ENCODE measurements at places on chromosomes 11 and 22. TPM values are rescaled to one million over a fixed set of nuclear protein-coding genes. Genes with fewer than 3 reads are reported as not detected.

PRMT3 gene
- 18.9 TPM for total RNA-seq

NXPE1 gene
- total RNA-seq: not detected

WDR74 gene
- total RNA-seq: 74.3 TPM

TTC28 gene
- total RNA-seq: 19.7 TPM

TSPAN32 gene
- total RNA-seq: 92.6 TPM

IRAG1 gene
- total RNA-seq: 0.27 TPM

APOBEC3G gene
- 38.8 TPM for total RNA-seq

RABL2B gene
- 15.6 TPM for total RNA-seq

MMP13 gene
- total RNA-seq: not detected

IL17REL gene
- total RNA-seq: under 0.01 TPM

BANF1 gene
- total RNA-seq: 21.5 TPM

OVCH2 gene
- not detected for total RNA-seq
